ENCODE measurements at places on chromosomes 1 and 21. TPM values are rescaled to one million over a fixed set of nuclear protein-coding genes. Genes with fewer than 3 reads are reported as not detected.
A peak's percentile ranks its signal among the peaks of the same experiment; 100 is the strongest.

GRCh38 chr1:161131523-161132409 lies 701 bp downstream of the DEDD start:
- DNase-seq, result no peak
- no peaks in the 10 kb centered on the region for H3K27me3 ChIP-seq
- H3K36me3 ChIP-seq, result peaks cover 30% of the 10 kb centered on the region
- no peak overlapping the region for H3K4me3 ChIP-seq
- no peak overlapping the region for H3K27ac ChIP-seq
- peaks cover 41% of the 10 kb centered on the region for H3K4me1 ChIP-seq

DNA sequence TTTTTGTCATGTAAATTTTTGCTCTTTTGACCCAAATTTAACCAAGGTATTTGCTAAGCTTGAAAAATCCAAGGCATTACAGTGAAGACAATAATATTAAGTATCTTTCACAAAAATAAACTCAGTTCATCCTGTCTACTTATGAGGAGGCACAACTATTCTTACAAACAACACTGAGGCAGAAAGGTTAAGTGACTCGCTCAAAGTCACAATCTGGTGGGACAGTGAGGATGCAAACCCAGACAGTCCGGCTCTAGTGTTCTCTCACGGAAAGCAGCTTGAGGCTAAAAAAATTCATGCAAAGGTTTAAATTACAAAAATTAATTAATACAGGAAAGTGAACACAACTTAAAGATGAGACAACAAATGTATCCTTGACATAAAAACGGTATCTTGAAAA lies 125.3 kb downstream of the SIPA1L2 start:
- H3K27me3 ChIP-seq, result no peaks in the 10 kb centered on the region
- no peaks in the 10 kb centered on the region for H3K36me3 ChIP-seq
- no peak overlapping the region for H3K27ac ChIP-seq
- no peak overlapping the region for H3K4me3 ChIP-seq

DNA sequence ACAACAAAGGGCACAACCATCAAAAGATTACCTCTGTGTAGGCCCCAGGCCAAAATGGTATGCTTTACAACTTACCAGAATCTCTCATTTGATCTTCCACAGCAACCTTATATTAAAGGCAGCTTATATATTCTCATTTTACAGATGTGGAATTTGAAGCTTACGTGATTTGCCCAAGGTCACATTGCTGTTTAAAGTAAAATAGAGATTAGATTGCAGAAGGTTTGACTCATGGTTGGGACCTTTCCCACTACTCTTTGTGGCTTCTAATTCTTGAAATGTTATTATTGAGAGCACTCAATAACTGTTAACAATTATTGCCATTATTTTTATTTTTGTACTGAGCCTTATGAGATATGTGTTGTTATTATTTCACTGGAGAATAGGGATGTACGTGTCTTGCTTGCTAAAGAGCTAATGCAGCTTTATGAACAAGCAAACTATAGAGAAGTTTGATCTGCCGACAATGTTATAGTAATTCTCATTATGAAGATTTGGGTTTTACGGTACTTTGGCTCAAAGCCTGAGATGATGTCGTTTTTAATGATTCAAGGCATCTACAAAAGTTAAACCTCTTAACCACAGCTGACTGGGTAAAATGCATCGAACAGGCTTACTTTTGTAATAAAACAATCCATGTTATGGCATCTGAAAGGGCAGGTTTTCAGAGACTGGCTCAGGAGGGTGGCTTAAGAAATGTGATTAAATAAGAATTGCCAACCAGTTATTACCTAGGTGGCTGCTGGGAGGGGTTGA lies 43.3 kb upstream of the TSNAX start:
- H3K27me3 ChIP-seq, result peaks cover 19% of the 10 kb centered on the region
- H3K4me1 ChIP-seq, result no peaks in the 10 kb centered on the region
- no peaks in the 10 kb centered on the region for H3K36me3 ChIP-seq

Gene TNFRSF1B
- total RNA-seq, result 294 TPM

Gene PYHIN1
- total RNA-seq, result 57.8 TPM

- peaks cover 25% of the 10 kb centered on the region for H3K27me3 ChIP-seq
- H3K36me3 ChIP-seq, result peaks cover 2% of the 10 kb centered on the region
- no peak for DNase-seq
Measured at GRCh38 chr1:226309398-226310244, 657 bp upstream of the LIN9 start.

DNA sequence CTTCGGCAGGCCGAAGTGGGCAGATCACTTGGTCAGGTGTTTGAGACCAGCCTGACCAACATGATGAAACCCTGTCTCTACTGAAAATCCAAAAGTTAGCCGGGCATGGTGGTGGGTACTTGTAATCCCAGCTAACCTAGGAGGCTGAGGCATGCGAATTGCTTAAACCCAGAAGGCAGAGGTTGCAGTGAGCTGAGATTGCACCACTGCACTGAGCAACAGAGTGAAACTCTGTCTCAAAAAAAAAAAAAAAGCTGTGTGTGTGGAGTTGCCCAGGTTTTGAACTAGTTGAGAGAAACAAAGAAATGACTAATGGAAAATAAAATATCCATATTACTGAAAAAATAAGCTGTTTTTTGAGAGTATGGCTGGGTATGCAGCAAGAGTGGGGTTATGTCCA lies 100.2 kb downstream of the GTF2B start:
- H3K27ac ChIP-seq, result no peak overlapping the region
- peaks cover 25% of the 10 kb centered on the region for H3K36me3 ChIP-seq
- H3K4me3 ChIP-seq, result no peak overlapping the region
- H3K4me1 ChIP-seq, result peaks cover 8% of the 10 kb centered on the region
- no peak for DNase-seq
- H3K27me3 ChIP-seq, result no peaks in the 10 kb centered on the region

DNA sequence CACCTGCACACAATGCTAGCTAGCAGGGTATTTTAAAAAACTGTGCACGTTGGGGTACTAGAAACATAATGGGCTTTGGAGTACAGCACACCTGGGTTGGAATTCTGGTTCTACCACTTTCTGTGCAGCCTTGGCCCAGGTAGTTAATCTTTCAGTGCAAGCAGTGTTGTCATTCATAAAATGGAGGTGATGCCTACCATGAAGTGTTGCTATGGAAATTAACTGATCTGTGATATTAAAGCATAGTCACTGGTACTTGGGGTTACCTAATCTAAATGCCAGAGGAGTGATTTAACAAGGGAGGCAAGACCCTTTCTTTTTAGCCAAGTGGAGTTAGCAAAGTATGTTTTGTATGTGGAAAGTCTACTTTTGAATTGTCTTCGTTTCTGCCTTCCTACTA lies 18.0 kb downstream of the ATP1B1 start:
- peaks cover 6% of the 10 kb centered on the region for H3K4me1 ChIP-seq
- H3K36me3 ChIP-seq, result peaks cover 6% of the 10 kb centered on the region
- no peaks in the 10 kb centered on the region for H3K27me3 ChIP-seq
- no peak for DNase-seq
- no peak overlapping the region for H3K4me3 ChIP-seq
- H3K27ac ChIP-seq, result no peak overlapping the region

DNA sequence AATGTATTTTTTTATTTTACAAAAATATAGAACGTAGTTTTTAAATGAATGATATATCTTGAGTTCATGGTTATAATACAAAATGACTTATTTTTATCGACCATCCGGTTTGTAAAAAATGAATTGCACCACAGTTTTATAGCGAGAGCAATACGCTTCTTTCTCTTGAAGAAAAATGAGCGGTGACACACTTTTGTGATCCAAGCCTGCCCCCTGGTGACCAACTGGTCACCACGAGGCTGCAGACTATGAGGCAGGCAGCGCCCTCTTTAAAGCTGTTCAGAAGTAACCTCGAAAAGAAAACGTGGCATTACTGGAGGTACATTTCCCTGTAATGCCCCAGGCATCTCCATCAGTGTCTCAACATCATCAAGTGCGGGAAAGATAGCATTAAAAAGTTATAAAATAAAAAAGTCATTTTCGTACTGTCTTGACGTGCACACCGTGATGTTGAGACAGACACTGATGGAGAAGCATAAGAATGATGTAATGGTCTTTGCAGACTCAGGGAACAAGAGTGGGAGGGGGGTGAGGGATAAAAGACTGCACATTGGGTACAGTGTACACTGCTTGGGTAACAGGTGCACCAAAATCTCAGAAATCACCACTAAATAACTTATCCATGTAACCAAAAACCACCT lies 734.2 kb upstream of the ADAMTS5 start:
- no peaks in the 10 kb centered on the region for H3K4me1 ChIP-seq
- no peaks in the 10 kb centered on the region for H3K27me3 ChIP-seq
- peak; percentile 61 for DNase-seq
- H3K4me3 ChIP-seq, result no peak overlapping the region

DNA sequence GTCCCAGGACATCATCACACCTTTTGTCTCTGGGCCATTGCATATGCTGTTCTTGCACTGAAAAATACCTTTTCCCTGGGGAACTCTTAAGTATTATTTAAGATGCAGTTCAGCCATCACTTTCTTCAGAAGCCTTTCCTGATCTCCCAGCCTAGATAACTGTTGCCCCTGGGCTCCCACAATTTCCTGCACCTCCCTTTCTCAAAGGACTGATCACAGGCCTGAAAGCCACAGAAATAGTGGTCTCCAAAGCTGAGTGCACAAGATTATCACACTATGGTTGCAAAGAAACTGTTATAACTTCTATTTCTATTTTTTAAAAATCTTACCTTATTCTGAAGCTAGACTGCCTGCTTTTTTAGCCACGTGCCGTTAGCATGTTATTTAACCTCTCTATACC lies 2.8 kb upstream of the ZSCAN20 start:
- peaks cover 33% of the 10 kb centered on the region for H3K4me1 ChIP-seq
- H3K36me3 ChIP-seq, result no peaks in the 10 kb centered on the region
- DNase-seq, result no peak

Gene MLLT11
- 4.1 TPM for total RNA-seq

Gene ZNF593OS
- not detected for total RNA-seq

DNA sequence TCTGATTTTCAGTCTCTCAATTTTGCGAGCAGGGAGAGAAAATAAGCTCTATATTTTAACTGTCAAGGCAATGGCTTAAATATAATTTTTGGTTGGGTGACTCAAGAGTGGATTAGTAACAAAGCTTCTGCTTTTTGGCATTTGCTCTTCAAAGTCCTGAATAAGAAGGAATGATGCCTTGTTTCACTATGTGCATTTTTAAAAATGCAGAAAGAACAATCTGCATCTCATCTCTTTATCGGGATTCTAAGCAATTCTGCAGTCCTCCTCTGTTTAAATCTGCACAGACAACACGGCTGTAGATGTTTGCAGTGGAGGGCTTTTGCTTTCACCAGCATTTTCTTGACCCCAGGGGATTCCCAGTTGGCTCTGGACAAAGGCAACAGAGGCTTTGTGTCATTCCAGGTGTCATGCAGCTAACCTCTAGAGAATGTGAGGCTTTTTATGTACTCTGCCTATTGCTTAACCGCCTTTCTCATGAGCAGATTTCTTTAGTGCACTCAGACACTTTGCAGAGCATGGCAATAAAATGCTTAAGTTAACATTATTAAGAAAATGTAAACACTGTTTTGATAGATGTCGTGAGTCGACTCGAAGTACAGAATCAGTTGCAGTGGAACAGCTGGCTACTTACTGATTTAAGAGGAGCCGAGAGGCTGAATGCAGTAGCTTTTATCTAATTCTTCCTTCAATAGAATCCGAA lies 783.2 kb upstream of the NEGR1 start:
- H3K27me3 ChIP-seq, result no peaks in the 10 kb centered on the region
- no peak overlapping the region for H3K4me3 ChIP-seq
- H3K36me3 ChIP-seq, result no peaks in the 10 kb centered on the region
- no peak overlapping the region for H3K27ac ChIP-seq
- no peak for DNase-seq

Gene APOBEC4
- total RNA-seq, result not detected

Gene FCRL1
- total RNA-seq, result not detected

DNA sequence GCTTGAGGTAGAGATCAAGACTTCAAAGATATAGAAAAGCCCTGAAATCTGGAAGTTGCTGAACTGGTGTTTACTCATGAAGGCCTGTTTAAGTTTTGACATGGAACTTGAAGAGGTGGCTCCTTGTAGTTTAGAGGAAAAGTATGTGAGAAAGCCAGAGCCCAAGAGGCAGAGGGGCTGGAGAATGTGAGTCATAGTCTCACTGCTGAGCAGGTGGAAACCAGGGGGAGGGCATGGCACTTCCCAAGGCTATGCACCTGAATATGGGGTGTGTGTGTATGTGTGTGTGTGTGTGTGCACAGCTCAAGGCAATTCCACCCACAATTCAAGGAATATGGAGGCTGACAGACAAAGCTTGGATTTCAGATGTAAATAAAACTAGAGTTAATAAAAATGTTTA lies 46.8 kb upstream of the C1orf198 start:
- H3K4me1 ChIP-seq, result peaks cover 4% of the 10 kb centered on the region
- peaks cover 28% of the 10 kb centered on the region for H3K36me3 ChIP-seq

DNA sequence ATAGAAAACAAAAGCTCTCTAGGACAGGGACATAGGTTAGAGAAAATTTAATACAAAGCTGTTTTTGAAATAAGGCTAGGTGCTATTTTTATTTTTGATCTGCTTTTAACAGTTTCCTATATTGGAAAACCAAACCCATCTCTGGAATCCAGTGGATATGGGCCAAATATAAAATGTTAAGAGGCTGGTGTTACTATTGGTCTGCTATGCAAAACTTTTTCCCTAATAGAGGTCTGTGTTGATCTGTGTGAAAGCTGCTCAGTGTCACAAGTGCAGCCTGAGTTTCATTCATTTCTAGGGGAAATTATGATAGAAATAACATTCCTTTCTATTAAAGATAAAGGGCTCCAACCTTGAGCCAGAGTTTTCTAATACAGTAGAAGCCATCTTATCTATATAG lies 116.4 kb downstream of the OLFML2B start:
- H3K27me3 ChIP-seq, result no peaks in the 10 kb centered on the region
- peaks cover 3% of the 10 kb centered on the region for H3K4me1 ChIP-seq
- H3K4me3 ChIP-seq, result no peak overlapping the region
- DNase-seq, result no peak
- no peaks in the 10 kb centered on the region for H3K36me3 ChIP-seq

GRCh38 chr1:182972829-182973228 lies 19.9 kb upstream of the SHCBP1L start:
- no peak overlapping the region for H3K27ac ChIP-seq
- no peak for DNase-seq
- peaks cover 40% of the 10 kb centered on the region for H3K27me3 ChIP-seq
- no peak overlapping the region for H3K4me3 ChIP-seq

Gene CRYAA
- total RNA-seq, result not detected

- peaks cover 2% of the 10 kb centered on the region for H3K27me3 ChIP-seq
- peaks cover 11% of the 10 kb centered on the region for H3K4me1 ChIP-seq
- H3K27ac ChIP-seq, result no peak overlapping the region
- H3K36me3 ChIP-seq, result no peaks in the 10 kb centered on the region
- DNase-seq, result no peak
Measured at GRCh38 chr1:230328342-230329015, 97.7 kb downstream of the PGBD5 start.

DNA sequence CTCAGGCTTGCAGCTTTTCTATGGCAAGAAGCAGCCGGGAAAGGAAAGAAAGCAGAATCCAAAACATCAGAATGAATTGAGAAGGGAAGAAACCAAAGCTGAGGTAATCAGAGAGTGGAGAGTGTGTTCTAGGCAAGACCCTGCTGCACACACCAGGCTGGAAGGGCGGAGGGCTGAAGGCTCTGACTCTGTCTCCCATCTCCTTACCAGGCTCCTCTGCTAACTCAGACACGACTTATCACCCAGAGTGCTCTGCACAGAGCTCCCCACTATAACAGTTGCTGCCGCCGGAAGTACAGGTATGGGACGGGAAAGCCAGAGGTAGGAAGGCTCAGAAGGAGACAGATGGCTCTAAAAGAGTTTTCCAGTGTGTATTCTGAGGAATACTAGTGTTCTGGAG lies 1.2 kb downstream of the SCNM1 start:
- H3K4me3 ChIP-seq, result peak overlapping the region; percentile 91
- peaks cover 24% of the 10 kb centered on the region for H3K36me3 ChIP-seq
- no peaks in the 10 kb centered on the region for H3K27me3 ChIP-seq
